ENCODE measurements at places on chromosomes 11 and 22.

GRCh38 chr11:61919705-61920631 is 2.6 kb upstream of the RAB3IL1 start:
- DNase-seq, result no peak

DNA sequence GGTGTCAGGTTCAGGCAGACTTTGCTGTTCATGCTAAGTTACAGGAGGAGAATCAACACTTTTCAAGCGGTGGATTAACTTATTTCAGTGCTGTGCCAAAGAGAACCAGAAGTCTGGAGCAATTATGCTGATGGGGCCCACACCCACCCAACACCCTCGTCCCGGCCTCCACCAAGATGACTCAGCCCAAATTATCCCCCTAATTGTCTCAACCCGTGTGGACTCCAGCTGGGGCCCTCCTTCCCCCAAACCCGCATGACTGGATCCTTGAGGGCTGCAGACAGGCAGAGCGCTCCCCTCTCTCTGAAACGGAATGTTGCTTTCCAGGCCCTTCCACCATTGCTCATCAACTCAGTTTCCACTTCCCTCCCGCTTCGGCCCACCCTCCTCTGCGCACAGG is 34.6 kb upstream of the MN1 start:
- no peak for DNase-seq

GRCh38 chr11:119249671-119250010 is 43.5 kb downstream of the CBL start:
- DNase-seq, result no peak

GRCh38 chr11:61011229-61011870 is 39.9 kb downstream of the CD6 start:
- DNase-seq, result no peak

GRCh38 chr11:8333376-8333775 is 69.7 kb upstream of the LMO1 start:
- DNase-seq, result no peak

DNA sequence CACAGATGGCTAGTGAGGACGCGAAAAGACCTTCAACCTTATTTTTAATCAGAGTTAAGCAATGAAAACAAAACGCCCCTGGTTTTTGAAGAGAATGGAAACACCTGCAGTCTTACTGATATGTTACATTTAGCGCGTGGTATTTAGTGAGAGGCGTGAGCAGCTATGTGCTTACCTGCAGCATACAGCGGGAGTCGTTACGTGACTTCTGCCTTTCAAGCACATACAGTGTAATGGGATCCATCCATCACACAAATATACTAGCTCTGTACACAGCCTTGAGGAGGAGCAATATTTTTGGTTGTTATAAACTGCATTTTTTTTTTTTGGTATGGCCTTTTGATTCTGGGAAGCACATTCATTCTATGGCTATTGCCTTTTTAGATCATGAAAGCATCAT is 5.5 kb downstream of the KRTAP5-2 start:
- no peak for DNase-seq
